Osteocyte (in vitro differentiated cells): ENCODE measurements at places on chromosomes 13 and 19. TPM values are rescaled to one million over a fixed set of nuclear protein-coding genes. Genes with fewer than 3 reads are reported as not detected.

GRCh38 chr13:103884101-103884723 lies 818.0 kb upstream of the SLC10A2 start:
- H3K4me3 ChIP-seq = no peak overlapping the region
- no peak for DNase-seq
- H3K27ac ChIP-seq = no peak overlapping the region
- no peaks in the 10 kb centered on the region for H3K36me3 ChIP-seq
- no peaks in the 10 kb centered on the region for H3K27me3 ChIP-seq

The ZNF575 gene
- total RNA-seq = 6.5 and 6.9 TPM in 2 replicates

DNA sequence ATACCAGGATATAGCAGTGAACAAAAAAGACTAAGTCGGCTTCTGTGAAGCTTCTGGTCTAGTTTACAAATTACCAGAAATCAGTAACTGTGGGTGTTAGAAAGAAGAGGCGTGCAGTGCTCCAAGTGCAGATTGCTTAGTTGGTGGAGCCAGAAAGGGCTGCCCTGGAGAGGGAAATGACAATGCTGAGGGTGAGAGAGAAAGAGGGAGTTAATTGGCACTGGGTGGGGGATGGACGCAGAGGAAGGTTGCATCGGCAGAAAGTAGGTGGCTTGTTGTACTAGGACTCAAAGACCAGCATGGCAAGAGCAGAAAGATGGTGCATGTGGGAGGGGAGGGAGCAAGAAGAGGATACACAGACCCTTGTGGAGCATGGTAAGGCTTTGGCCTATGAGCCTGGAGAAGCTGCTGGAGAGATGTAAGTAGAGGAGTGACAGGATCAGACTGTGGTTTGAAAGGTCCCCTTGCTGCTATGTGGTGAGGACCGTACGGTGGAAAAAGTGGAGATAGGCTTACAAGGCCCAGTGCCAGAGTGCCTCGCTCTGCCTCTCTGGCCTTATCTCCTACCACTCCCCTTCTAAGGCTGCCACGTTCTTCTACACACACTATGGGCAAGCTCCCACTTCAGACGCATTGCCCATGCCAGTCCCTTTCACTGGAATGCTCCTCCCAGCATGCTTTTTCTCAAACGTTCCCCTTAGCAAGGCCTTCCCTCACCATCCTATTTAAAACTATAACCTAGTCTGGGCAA lies 13.5 kb downstream of the SMG9 start:
- no peak overlapping the region for H3K27ac ChIP-seq
- H3K4me3 ChIP-seq = no peak overlapping the region
- H3K4me1 ChIP-seq = peaks cover 16% of the 10 kb centered on the region
- no peak for DNase-seq
- peaks cover 59% of the 10 kb centered on the region for H3K36me3 ChIP-seq
- H3K27me3 ChIP-seq = no peaks in the 10 kb centered on the region

DNA sequence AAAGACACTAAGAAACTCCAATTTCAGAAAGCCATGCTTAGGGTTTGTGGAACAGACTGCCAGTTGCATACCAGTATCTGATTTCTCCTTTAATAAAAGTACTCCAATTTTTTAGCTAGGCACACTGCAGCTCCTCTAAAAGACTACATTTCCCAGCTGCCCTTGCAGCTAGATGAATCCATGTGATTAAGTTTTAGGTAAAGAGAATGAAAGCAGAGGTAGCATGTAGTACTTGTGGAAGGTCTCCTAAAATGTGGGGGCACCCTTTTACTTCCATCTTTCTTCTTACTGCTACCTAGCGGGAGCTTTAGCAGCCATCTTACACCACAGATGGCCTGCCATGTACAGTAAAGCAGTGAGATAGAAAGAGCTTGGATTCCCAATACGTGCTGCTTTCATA lies 33.0 kb upstream of the TSC22D1 start:
- H3K4me3 ChIP-seq = no peak overlapping the region
- H3K27me3 ChIP-seq = no peaks in the 10 kb centered on the region
- DNase-seq = no peak
- peaks cover 4% of the 10 kb centered on the region for H3K36me3 ChIP-seq

DNA sequence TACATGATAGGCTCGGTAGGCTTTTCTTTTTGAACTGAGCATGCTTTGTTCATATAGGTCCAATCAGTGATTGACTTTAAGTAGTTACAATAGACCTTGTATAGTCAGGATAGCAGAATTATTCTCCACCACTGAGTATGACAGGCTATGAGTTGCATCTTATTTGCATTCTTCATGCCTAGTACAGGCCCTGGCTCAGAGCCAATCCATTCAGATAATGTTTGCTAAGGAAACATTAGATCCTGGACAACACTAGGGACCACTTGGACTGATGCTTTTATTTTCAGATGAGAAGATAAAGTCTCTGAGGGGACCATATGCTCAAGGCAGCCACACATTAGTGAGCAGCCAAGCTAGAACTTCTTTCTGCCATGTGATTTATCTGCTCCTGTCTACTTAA lies 133.9 kb downstream of the KL start:
- H3K27ac ChIP-seq = peak overlapping the region; percentile 97
- H3K27me3 ChIP-seq = no peaks in the 10 kb centered on the region
- H3K4me3 ChIP-seq = no peak overlapping the region
- DNase-seq = no peak

The PTH2 gene
- not detected in 2 replicates for total RNA-seq

- DNase-seq = no peak
- H3K27ac ChIP-seq = no peak overlapping the region
- no peaks in the 10 kb centered on the region for H3K4me1 ChIP-seq
- H3K4me3 ChIP-seq = no peak overlapping the region
Observed at GRCh38 chr13:35164324-35164932, 222.4 kb downstream of the NBEA start.

- DNase-seq = no peak
- peak overlapping the region; percentile 71 for H3K4me3 ChIP-seq
- H3K27me3 ChIP-seq = no peaks in the 10 kb centered on the region
Observed at GRCh38 chr13:24270639-24271141, 38.7 kb upstream of the C1QTNF9 start.

DNA sequence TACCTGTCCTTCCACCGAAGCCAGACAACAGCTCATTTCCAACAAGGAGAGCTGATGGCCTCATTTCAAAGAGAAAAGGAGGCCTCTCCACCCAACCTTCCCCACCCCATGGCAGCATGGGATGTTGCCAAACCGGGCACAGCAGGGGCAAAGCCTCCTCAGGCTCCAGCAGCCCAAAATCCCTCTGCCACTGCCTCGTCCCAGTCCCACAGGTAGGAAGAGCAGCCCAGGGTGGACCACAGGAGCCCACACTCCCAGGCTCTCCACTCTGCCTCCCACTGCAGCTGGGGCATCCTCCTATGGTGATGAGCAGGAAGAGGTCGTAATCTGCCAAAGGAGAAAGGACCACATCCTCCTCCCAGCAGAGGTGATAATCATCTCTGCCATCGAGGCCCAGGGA lies 50.9 kb downstream of the PEPD start:
- peaks cover 14% of the 10 kb centered on the region for H3K36me3 ChIP-seq
- no peaks in the 10 kb centered on the region for H3K4me1 ChIP-seq
- H3K4me3 ChIP-seq = no peak overlapping the region

DNA sequence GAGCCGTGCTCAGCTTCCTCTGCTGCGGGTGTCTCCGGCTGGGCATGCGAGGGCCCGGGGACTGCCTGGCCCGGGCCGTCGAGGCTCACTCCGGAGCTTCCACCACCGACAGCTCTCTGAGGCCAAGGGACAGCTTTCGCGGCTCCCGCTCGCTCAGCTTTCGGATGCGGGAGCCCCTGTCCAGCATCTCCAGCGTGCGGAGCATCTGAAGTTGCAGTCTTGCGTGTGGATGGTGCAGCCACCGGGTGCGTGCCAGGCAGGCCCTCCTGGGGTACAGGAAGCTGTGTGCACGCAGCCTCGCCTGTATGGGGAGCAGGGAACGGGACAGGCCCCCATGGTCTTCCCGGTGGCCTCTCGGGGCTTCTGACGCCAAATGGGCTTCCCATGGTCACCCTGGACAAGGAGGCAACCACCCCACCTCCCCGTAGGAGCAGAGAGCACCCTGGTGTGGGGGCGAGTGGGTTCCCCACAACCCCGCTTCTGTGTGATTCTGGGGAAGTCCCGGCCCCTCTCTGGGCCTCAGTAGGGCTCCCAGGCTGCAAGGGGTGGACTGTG lies 1.2 kb downstream of the S1PR4 start:
- peaks cover 3% of the 10 kb centered on the region for H3K4me1 ChIP-seq
- H3K27ac ChIP-seq = no peak overlapping the region
- no peaks in the 10 kb centered on the region for H3K36me3 ChIP-seq

GRCh38 chr13:39037410-39037879 lies 444 bp downstream of the PROSER1 start:
- peaks cover 54% of the 10 kb centered on the region for H3K4me1 ChIP-seq
- H3K27me3 ChIP-seq = no peaks in the 10 kb centered on the region
- H3K4me3 ChIP-seq = peak overlapping the region; percentile 93
- DNase-seq = no peak

The MARCHF2 gene
- total RNA-seq = 45.0 and 50.6 TPM in 2 replicates

The KIR2DL3 gene
- total RNA-seq = not detected in 2 replicates

- peaks cover 24% of the 10 kb centered on the region for H3K4me1 ChIP-seq
- H3K27me3 ChIP-seq = no peaks in the 10 kb centered on the region
- peaks cover 2% of the 10 kb centered on the region for H3K36me3 ChIP-seq
- H3K27ac ChIP-seq = peak within 1 kb of the TSS; percentile 81
- H3K4me3 ChIP-seq = peak within 1 kb of the TSS; percentile 93
- no peak for DNase-seq
Observed at GRCh38 chr13:20702915-20703779, at the start of gene IL17D. TSS of gene IL17D (plus strand) at chr13:20703699. CDS start at chr13:20704002, 303 bp downstream.

The SOX1 gene
- not detected in 2 replicates for total RNA-seq

DNA sequence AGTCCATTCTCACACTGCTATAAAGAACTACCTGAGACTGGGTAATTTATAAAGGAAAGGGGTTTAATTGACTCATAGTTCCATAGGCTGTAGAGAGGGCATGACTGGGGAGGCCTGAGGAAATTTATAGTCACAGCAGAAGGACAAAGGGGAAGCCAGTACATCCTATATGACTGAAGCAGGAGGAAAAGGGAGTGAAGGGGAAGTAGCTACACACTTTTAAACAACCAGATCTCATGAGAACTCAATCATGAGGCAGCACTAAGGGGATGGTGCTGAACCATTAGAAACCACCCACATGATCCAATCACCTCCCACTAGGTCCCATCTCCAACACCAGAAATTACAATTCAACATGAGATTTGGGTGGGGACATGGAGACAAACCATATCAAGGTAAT lies 209.1 kb downstream of the DIAPH3 start:
- peaks cover 14% of the 10 kb centered on the region for H3K4me1 ChIP-seq
- H3K27ac ChIP-seq = no peak overlapping the region
- no peak overlapping the region for H3K4me3 ChIP-seq
- H3K27me3 ChIP-seq = no peaks in the 10 kb centered on the region

The QPCTL gene
- 14.0 TPM in 2 replicates for total RNA-seq

The AKAP11 gene
- 34.8 and 37.3 TPM in 2 replicates for total RNA-seq

GRCh38 chr19:41288673-41289530 lies 21.1 kb upstream of the CCDC97 start:
- H3K27me3 ChIP-seq = no peaks in the 10 kb centered on the region
- no peak for DNase-seq
- H3K4me3 ChIP-seq = no peak overlapping the region
- no peaks in the 10 kb centered on the region for H3K4me1 ChIP-seq
- H3K27ac ChIP-seq = no peak overlapping the region

DNA sequence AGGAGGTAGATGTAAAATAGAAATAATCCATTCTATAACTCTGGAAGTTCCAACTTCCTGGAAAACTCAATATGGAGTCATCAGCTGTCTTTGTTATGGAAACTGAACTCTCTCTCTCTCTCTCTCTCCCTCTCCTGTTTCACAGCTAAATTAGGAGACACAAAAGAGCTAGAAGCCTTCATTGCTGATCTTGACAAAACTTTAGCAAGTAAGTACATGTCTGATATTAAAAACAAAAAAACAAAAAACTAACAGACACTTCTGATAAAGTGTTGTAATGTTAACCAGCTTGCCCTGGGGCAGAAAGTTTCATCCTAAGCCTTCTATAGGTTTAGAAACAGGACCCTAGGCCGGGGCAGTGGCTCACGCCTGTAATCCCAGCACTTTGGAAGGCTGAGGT lies 11.3 kb downstream of the RGCC start:
- no peaks in the 10 kb centered on the region for H3K4me1 ChIP-seq
- H3K27me3 ChIP-seq = peaks cover 39% of the 10 kb centered on the region
- H3K4me3 ChIP-seq = no peak overlapping the region
- DNase-seq = no peak
- no peak overlapping the region for H3K27ac ChIP-seq
- H3K36me3 ChIP-seq = no peaks in the 10 kb centered on the region

The LHFPL6 gene
- 173 and 174 TPM in 2 replicates for total RNA-seq

DNA sequence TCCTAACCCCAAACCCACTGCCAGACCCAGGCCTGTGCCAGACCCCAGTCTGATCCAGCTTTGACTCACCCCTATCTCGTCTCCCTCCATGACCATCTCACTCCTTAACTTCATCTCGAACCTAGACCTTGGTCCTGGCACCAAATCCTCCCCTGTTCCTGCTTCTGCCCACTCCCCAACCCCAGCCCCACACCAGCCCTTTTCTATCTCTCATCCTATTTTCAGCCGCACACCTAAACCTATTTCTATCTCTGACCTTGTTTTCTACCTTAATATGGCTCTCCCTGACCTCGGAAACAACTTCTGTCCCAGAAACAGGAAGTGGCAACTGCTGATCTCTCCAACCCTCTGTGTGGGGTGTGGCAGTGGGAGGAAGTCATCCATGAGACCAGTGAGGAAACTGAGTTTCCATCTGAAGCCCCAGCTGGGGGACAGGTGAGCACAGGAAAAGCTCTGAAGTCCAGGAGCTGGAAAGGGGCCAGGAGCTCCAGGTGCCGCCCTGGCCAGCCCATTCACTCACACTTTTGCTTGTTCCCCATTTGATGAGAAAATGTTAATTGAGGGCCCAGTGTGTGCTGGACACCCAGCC lies 13.7 kb downstream of the PTH2 start:
- H3K36me3 ChIP-seq = no peaks in the 10 kb centered on the region
- H3K4me3 ChIP-seq = no peak overlapping the region
- peaks cover 15% of the 10 kb centered on the region for H3K27me3 ChIP-seq
- no peak overlapping the region for H3K27ac ChIP-seq
- no peak for DNase-seq

DNA sequence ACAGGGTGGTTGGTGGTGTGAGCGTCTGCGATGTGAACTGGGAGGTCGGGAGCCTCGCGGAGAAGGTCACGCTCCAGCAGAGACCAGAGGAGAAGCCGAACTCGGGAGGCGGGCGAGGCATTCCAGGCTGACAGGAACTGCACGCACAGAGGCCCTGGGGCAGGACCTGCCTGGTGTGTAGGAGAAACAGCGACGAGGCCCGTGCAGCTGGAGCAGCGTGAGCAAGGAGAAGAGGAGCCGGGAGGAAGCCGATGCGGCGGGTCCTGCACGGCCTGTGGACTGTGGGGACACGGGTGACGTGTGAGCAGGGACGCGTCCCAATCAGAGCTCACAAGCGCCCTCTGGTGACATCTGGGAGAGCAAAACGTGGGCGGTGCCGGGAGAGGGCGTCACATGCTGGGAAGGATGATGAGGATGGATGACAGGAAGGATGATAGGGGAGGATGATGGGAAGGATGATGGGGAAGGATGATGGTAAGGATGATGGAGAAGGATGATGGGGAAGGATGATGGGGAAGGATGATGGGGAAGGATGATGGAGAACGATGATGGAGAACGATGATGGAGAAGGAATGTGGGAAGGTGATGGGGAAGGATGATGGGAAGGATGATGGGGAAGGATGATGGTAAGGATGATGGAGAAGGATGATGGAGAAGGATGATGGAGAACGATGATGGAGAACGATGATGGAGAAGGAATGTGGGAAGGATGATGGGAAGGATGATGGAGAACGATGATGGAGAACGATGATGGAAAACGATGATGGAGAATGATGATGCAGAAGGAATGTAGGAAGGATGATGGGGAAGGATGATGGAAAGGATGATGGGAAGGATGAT lies 16.1 kb upstream of the MADCAM1 start:
- no peaks in the 10 kb centered on the region for H3K36me3 ChIP-seq
- peaks cover 8% of the 10 kb centered on the region for H3K27me3 ChIP-seq
- H3K4me1 ChIP-seq = peaks cover 10% of the 10 kb centered on the region
